ENCODE measurements at places on chromosomes 3 and 15.

DNA sequence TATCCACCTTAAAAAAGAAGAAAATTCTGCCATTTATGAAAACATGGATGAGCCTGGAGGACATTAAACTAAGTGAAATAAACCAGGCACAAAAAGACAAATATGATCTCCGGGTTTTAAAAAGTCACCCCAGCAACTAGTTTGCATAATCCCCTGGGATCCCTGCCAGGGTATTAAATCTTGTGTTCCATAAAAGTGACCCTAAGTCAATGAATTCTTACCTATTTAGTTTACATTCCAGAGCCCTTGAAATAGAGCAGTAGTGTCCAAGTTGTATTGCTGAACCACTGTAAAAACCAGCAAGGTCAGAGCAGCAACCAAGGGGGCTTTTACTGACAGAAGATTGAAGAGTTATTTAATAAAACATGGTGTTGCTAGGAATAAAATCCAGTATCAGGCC is 716.8 kb upstream of the BCHE start:
- DNase-seq = no peak

DNA sequence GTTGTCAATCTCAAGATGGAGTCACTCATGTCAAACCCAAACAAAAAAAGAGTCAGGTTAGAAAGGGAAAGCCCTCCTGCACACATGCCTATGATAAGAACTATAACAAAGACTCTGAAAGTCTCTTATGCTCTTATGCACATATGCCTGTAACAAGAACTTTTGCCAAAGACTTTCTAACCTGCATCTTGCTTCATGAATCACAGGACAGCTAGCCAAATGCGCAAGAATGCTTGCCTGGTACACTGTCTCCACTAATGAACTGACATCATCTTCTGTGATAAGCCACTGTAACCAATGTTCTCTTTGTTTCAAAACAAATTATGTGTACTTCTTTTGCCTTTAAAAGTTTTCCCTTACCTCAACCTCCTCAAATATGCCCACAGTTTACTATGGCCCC is 18.2 kb upstream of the EHHADH start:
- DNase-seq = no peak

- DNase-seq = no peak
Measured at GRCh38 chr3:138768946-138769345, 65.8 kb downstream of the PIK3CB start.

- DNase-seq = no peak
Measured at GRCh38 chr3:71489315-71489761, 94.2 kb downstream of the FOXP1 start.

GRCh38 chr3:136617198-136617597 is 135.0 kb downstream of the STAG1 start:
- no peak for DNase-seq

- no peak for DNase-seq
Measured at GRCh38 chr3:70776081-70776480, 463.6 kb upstream of the MDFIC2 start.

DNA sequence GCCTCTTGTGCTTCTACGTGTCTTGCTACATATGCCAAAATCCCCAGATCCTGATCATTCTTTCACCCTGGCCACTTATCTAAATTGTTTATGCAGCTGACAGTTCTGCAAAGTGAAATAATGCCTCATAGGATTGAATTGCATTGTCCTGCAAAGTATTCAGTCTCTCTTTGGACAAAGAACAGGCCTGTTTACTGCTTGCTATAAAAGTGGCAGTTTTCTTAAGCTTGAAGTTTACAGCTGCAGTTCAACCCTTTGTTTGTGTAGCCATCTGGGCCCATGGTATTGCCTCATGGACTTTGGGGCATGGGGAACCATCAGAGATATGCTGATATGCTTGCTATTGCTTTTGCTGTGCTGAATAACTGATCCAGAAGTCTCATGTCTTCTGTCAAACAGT is 523.2 kb downstream of the OTOL1 start:
- no peak for DNase-seq

DNA sequence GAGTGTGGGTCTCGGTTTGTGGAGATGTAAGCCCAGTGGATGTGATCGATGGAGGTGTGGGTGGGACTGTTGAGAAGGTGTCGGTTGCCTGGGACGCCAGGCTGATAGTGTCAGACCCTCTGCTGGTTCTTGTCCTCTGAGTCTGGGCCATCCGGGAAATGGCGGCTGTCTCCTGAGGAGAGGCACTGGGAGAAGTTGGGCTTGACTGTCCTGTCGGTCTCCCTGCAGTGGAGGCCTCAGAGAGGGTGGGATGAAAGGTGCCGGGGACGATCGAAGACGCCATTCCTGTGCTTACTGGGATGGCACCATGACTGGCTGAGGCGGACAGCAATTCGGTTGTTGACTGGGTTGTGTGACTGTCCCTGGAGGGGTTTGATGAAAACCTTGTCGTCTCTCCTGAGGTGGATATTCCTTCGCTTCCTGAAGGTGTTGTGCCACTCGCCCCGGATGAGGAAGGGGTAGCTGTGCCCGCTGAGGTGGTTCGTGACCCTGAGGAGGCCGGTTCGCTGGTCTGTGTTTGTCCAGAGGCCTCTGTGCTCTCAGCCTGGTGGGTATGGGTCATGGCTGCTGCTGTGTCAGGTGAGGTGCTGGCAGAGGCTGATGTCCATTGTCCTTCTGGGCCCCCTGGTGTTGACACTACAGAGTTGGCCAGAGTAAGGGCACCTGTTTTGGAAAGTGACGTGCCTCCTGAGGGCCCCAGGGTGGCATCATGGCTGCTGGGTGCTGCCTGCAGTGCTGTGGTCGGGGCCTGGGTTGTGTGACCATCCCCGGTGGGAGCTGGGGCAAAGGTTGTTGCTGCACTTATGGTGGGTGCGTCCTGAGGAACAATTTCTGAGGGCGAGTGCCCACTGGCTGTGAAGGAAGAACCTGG is 22.8 kb downstream of the MUC4 start:
- DNase-seq = no peak

GRCh38 chr15:98737721-98738120 is 89.4 kb downstream of the IGF1R start:
- DNase-seq = no peak

- DNase-seq = peak; percentile 23
Measured at GRCh38 chr3:33278163-33278562, 921 bp downstream of the FBXL2 start.

DNA sequence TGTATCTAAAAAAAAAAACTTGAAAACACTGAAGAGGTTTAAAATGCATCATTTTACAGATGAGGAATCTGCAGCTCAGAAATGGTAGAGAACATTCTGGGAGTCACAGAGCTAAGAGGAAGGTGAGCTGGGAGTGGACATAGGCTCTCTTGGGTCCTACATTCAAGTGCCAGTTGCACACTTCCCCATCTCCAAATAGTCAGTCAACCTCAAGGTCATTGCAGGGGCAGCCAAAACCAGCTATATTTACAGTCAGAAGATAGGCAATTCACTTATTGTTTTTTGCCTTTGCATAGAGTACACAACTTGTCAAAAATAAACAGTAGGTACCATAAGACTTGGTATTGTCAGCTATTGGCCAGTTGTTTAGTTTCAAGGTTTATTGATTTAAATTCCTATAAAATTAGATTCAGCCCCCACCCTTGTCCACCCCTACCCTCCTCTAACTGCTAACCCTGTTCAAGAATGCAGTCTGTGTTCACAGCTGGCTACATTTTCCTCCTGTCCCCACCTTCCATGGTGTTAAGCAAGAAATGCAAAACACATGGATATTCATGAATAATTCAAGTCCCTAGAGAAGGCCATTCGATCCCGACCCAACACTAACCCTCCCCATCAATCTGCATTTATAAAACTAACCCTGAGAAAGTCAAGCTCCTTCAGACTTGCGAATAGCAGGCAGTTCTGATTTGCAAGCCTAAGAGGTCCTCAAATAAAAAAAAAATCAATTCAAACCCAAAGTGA is 567.0 kb upstream of the MCTP2 start:
- no peak for DNase-seq

DNA sequence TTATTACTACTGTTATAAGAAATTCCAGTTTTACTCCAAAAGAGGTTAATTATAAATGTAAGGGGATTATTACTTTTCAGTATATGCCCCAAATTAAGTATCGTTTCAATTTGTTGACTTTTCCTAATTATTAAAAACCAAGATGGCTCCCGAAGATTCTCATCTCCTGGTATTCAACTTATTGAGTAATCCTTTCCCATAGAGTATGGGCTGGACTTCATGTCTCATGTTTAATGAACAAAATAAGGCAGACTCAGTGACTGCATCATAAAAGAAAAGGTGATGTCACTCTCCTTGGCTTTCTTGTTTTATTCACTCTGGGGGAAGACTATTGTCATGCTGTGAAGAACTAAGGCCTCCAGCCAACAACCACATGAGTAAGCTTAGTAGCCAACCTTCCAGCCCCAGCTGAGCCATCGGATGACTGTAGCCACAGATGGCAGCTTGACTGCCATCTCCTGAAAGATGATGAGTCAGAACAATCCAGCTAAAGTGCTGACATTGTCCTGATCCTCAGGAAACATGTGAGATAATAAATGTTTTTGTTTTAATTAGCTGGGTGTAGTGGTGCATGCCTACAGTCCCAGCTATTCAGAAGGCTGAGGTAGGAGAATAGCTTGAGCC is 17.3 kb downstream of the IGF2BP2 start:
- DNase-seq = no peak

DNA sequence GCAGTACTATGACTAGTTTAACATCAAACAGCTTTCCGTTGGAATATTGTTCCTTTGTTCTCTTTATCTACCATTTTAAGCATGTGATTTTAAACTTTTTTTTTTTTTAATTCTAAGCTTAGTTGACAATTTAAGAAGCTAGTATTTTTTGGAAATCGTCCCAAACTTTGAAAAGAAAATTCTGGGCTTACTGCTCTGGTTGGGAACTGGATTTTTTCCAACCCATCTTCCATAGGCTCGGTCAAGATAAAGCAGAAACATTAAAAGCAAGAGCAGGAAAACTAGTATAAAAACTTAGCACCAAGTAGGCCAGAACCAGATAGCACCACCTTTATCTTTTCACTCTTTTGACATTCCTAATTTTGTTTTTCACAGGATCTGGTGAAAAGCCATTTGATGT is 49.9 kb downstream of the TSC22D2 start:
- DNase-seq = no peak

DNA sequence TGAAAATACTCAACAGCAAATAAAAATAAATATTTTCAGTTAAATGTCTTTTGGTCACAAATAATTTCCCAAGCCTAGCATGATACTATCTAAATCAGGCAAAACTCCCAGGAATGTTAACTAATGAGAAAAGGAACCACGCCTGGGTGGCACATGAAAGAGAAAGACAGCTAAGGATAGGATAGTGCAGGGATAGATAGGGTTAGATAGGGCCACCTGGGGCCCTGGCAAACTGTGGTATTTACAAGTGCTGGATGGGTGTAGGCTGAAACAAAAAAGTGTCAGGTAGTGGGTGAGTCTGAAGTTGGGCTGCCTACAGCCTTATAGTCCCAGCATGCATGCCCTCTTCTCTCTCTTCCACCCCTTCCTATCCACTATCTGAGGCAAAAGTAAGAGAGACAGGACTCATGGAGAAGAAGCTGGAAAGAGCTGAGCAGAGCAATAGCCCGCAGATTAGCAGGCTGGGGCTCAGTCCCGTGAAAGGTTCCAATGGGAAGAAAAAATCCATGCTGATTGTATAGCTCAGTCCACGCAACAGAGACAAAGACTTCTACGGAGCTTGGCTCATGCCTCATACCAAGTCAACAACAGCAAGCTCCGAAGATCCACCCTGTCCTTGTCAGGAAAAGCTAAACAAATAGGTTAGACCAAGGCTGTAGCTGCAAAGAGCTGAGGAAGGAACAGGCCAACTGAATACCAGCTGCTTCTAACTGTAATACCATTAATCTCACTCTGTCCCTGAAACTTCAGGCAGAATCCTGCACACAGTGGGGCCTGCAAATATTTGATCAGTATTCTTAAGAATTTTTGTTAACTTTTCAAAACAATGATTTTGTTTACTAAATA is 342.1 kb upstream of the ATP11B start:
- no peak for DNase-seq

GRCh38 chr3:128607710-128608048 is 42.9 kb downstream of the RPN1 start:
- DNase-seq = no peak

DNA sequence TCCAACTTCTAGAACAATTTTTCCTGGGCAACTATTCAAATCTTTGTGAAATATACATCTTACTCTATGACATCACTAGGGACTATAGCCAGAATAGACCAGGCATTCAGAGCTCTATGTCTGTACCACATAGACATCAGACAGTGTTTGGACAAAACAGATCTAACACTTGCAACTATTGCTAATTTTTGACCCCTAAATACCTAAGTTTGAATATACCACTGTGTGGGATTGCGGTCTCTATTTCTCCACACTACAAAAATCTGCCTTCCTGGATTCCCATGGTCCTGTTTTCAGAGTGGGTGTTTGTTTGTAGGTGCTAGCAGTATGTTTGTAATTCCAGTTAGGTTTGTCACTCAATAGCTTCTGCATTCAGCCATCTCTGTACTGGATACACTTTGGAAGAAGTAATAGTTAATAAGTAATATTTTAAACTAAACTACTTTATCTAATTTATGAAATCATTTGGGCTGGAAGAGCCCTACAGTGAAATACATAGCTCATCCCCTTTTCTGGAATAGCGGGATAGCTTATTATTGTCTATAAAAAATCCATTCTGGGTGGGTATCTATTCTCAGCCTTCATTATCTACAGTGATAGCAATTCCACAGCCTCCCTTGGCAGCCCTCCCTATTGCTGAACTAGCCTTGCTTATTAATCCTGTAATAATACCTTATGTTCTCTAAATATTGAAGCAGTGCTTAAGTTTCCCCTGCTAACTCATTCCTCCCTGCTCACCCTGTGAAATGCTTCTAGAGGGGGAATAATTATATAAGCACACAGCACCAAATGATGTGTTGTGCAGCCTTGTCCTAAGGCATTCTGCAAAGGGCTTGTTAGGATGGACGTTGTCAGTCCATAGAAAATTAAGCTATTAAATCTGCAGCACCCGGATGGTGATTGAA is 49.4 kb downstream of the RBMS3 start:
- no peak for DNase-seq

DNA sequence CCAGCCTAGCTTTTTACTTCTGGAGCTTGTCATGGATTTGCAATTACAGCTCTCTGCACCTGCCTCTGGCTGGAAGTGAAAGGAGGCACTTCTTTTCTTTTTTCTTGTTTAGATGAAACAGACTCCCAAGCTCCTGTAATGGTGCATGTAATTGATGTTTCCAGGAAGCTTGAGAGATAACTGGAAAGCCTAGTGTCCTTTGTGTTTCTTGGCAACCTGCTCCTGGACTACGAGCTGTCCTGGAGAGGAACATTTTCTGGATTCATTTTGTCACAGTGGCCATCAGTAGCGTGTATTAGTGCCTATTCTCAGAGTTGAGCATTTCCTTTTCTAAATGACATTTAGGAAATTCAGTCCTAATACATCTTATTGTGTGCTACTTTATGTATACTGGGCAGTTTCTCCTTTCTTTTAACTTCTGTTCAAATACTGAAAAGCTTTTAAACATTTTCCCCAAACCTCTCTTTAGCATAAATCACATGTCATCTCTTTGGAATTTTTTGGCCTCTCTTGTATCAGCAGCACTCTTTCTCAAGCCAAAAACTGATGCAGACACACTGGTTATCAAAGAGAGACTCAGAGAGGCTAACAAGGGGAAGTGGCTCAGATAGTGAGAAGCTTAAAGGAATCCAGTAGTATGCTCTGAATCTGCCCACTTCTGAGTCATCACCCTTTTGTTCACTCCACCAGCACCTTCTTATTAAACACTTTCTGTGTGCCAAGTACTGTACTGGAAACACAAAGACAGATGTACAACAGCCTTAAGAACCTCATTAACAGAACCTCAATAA is 62.6 kb upstream of the SLC2A2 start:
- peak; percentile 13 for DNase-seq
